ENCODE measurements at places on chromosomes 6 and 20.

DNA sequence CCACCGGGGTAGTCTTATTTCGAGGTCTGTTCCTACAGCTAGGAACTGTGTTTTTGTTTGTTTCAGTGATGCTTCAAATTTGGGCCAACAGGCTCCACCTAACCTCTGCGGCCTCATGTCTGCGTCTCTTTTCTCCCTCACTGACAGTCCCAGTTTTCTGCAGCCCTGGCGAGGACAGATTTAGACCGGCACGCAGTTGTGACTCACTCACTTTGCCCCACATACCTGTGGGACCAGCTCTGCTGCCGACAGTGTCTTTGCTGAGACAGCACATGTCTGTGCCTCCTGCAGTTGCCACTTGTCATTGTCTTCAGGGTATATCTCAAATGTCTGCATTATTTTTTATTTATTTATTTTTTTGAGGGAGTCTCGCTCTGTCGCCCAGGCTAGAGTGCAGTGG is 29.2 kb downstream of the OSBPL2 start:
- no peak for DNase-seq

GRCh38 chr6:33237741-33238140 is 29.4 kb downstream of the RING1 start:
- DNase-seq, result no peak

- DNase-seq, result peak; percentile 79
Observed at GRCh38 chr6:25968769-25969168, 6.2 kb downstream of the TRIM38 start.

DNA sequence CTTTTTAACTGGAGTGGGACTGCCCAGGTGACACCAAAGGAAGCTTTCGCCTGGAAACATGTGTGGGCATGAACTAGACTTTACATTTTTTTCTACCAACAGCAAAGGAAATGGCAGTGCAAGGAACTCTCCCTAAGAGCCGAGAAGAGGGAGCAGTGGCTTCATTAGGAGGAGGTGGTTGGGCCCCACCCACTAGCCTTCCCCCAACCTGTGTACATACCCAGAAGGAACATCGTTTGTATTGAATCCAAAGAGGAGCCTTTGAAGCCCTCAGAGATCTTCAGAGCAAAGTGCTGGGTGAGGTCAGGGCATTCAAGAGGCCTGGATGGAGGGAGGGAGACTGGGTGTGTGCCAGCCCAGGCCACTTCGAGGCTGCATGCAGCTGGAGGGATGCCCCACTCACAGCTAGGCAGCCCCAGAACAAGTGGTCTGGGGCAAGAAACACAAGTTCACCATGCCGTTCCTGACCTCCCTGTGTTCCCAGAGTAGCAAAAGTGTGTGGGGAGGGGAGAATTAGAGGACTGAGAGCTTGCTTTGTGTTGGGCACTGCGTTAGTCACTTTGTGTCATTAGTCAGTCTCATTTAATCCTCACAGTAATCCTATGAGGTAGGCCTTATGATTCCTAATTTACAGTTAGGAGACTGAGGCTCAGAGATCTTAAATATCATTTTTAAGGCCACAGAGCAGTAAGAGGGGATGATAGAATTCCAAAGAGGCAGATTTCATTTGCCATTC is 191.6 kb upstream of the SUPT3H start:
- no peak for DNase-seq

GRCh38 chr20:62276439-62276838 is 26.4 kb upstream of the ADRM1 start:
- no peak for DNase-seq

DNA sequence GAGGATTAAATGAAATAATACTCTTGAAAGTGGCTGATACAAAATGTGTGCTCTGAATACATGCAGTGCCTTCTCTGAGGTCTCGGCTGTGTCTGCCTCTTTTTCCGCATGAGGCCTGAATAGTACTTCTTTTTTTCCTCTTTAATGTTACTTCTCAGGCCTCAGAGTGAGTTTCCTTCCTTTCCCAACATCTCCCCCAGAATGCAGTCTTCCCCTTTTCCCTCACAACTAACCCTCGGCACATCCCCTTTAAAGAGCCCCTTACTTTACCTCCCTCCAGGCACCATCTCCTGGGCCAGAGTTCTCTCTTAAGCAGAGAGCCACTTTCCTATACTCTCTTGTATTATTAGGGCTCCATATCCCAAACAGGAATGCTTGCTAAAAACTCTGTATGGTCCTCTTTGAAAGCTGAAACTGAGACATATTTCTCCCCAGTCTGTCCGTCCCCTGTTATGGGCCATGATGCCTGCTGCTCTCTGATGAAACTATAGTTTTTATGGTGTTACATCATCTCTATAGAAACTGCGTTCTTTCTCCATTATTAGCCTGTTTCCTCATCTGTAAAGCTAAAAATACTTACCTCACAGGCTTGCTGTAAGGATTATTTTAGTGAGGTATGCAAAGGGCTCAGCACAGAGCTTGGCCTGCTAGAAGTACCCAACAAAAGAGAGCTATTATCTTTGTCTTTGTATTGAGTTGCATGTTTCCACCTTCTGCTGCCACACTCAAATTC is 2.3 kb downstream of the PLAGL2 start:
- peak; percentile 40 for DNase-seq

- DNase-seq, result peak; percentile 73
Observed at GRCh38 chr20:8389381-8390036, 257.4 kb downstream of the PLCB1 start.

DNA sequence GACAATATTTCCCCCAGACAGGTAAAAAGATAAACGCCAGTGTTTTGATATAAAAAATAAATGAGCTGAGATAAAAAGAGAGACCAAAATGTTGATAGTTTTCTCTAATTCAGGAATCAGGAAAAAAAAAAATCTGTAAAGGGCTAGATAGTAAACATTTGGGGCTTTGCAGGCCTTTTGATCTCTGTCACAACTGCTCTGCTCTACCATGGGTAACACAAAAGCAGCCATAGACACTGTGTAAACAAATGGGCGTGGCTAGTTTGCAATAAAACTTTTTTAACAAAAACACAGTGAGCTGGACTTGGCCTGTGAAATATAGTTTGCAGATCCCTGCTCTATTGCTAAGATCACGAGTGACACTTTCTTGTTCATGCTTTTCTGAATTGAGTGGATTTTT is 219.1 kb upstream of the STXBP5 start:
- DNase-seq, result no peak

DNA sequence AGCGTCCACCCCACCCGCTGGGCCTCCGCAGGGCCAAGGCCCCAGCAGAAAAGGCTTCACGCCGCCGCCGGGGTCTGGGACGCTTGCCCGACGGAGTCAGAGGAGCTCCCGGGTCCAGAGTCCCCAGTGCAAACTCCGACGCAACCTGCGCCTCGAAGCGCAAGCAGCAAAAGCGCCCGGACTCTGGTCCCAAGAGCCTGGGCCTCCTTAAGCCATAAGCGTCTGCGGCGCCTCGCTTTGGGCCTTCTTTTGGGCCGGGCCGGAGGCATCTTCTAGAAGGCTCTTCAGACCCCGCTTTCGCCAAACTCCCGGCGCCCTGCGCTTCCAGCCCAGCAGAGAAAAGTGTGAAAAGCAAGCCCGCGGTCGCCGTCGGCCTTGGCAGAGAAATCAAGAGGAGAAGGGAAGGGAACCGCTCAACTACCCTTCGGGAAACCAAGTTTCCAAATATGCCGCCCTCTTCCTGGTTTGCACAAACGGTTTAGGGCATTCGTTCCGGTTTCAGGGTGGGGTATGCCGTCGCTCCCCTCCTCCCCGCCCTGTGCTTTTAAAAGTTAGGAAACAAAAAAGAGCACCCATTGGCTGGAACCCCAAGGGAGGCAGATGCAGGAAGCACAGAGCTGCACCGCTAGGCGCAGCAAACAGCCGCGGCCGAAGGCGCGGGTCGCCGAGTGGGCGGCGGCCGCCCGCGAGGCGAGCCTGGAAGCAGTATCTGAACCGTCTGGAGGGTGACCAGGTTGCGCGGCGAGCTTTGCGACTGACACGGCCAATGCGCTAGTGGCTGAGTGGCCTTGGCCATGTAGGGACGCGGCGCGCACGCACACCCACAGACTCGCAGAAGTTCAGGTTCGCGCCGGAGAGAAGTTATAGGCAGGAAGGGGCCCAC is 1.2 kb downstream of the TBX18 start:
- peak; percentile 90 for DNase-seq

DNA sequence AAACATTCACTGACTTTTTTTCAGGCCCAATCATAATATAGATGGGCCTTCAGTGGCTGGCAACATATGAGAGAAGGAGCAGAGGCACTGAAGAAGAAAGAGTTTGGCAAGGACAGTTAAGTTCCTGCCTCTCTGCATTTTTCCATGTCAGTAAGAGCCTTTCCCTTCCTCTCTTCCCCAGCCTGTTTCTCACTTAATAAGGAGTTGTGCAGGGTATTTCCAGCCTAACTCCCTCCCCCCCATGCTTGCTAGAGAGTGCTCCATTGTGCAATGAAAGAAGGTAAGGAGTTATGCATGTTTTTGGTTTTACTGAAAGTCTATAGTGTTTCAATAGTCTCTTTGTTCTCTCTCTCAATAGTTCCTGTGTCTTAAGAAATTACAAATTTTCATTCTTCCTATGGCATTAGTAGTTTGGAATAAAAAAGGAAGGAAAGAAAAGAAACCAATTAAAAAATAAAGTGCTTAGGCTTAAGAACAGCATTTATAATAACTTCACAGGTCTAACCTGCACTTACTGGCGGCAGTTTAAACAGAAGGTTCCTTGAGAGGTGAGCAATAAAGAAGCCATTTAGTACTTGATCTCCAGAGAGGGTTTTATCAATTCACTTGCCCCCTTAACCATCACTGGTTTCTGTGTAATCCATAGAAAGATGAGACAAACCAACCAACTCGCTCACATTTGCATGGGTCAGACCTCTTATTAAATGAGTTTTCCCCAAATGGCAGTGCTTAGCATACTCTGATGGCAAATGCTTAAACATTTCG is 251.1 kb downstream of the PTPRT start:
- DNase-seq, result no peak

DNA sequence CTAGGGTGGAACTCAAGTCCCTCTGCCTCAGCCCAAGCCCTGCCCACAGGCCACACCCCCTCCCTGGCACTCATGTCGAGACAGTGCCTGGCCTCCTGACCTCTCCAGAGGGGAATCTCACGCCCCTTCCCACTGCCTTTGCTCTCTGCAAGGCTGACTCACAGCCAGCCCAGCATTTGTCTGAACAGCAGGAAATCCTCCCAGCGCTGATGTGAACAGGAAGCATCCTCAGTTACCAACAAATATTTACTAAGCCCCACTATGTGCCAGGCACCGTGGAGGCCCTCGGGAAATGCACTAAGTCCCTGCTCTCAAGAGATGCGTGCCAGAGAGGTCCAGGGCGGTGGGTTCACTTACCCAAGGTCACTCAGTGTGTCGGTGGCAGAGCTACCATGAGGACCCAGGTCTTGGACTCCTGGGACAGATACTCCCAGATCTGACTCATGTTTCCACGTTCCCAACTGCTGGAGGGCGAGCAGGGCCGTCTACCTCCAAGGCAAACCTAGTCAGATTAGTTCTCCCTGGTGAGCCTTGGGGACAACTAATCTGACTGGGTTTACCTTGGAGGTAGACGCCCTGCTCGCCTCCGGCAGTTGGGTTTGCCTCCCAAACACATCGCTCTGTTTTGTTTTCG is 7.8 kb downstream of the ADA start:
- peak; percentile 79 for DNase-seq

GRCh38 chr6:54194067-54194466 is 82.8 kb downstream of the MLIP start:
- DNase-seq, result peak; percentile 41

DNA sequence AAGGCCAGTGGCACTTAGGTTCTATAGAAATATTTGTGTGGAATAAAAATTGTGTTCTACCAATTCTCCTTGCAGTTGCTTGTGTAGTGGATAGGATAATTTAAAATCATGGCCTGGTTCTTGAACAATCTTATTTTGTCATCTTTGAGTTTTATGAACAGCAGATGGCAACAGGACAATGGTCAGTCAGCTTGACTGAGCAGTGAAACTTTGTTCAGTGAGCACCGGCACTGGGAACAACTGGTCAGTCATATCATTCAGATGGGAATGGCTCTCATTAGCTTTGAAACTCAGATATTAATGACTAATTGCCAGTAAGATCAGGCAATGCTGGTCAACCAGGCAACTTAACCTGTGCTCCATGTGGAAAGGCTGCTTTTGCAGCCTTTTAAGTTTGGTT is 129.2 kb downstream of the BCKDHB start:
- DNase-seq, result no peak

- no peak for DNase-seq
Observed at GRCh38 chr20:45229264-45230056, 8.3 kb downstream of the SEMG2 start.

DNA sequence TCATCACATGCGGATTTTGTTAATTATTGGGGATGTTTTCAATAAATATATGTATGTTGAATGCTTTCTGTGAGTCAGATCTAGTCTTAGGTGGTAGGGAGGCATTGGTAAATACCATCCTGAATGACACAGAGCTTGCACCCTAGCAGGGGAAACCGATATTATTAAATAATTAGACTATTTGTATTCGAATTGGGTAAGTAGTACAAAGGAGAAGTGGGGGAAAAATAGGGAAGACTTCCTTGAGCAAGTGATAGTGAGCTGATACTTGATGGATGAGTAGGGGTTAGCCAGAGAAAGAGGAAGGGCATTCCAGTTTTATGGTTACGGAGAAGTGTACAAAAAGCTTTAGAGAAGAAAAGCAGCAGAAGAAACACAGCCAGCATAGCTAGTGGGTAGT is 1.5 kb downstream of the RIOK1 start:
- peak; percentile 5 for DNase-seq

DNA sequence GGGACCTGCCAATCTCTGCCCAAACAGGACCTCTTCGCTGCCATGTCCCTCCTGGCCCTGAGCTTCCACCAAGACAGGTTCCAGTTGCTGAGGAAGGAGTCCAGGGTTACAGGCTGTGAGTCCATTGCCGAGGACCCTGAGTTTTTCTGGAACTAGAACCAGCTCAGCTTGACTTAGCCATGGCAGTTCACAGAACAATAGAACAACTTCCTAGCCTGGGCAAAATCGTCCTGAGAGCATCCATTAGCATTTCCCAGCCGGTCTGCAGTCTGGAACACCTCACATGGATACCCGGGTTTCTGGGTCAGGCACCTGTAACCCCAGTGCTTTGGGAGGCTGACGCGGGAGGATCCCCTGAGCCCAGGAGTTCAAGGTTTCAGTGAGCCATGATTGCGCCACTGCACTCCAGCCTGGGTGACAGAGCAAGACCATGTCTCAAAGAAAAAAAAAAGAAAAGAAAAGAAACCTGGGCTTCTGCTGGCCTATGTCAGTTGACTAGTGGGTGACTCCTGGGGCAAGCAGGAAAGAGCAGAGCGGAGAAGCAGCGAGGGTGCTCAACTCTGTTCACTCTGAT is 90.3 kb downstream of the TCP11 start:
- DNase-seq, result no peak

- peak; percentile 61 for DNase-seq
Observed at GRCh38 chr20:37336369-37337207, 9.4 kb upstream of the SRC start.

GRCh38 chr20:62347445-62347844 is 19.7 kb downstream of the LAMA5 start:
- DNase-seq, result no peak

- DNase-seq, result no peak
Observed at GRCh38 chr20:43977962-43978361, 63.3 kb downstream of the TOX2 start.

GRCh38 chr6:112717401-112717800 is 370.3 kb downstream of the RFPL4B start:
- peak; percentile 48 for DNase-seq

- no peak for DNase-seq
Observed at GRCh38 chr6:103011605-103012004, 1618.1 kb downstream of the GRIK2 start.

- DNase-seq, result no peak
Observed at GRCh38 chr6:22024973-22025467, 271.8 kb downstream of the PRL start.

All from AG10803 (cell line).